ENCODE measurements at places on chromosomes 1 and 21.

DNA sequence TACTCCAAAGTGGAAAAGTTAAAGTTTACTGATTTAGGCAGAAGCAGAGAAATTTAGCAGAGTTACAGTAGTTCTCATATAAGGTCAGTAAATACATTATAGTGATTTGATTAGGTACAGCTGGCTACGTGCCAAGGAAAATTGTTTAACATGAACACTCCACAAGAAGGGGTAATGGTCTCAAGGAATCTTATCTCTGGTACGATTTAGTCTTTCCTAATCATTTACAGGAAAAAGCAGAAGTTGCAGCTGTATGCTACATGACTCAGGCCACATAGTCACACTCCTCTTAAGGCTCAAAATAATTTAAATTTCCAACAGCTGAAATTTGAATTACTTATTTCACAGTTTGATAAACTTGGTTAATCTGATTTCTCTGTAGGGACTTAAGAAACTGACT lies 36.9 kb upstream of the OR2B11 start:
- DNase-seq = no peak

GRCh38 chr1:6770751-6771440 lies 14.4 kb upstream of the CAMTA1 start:
- DNase-seq = no peak

DNA sequence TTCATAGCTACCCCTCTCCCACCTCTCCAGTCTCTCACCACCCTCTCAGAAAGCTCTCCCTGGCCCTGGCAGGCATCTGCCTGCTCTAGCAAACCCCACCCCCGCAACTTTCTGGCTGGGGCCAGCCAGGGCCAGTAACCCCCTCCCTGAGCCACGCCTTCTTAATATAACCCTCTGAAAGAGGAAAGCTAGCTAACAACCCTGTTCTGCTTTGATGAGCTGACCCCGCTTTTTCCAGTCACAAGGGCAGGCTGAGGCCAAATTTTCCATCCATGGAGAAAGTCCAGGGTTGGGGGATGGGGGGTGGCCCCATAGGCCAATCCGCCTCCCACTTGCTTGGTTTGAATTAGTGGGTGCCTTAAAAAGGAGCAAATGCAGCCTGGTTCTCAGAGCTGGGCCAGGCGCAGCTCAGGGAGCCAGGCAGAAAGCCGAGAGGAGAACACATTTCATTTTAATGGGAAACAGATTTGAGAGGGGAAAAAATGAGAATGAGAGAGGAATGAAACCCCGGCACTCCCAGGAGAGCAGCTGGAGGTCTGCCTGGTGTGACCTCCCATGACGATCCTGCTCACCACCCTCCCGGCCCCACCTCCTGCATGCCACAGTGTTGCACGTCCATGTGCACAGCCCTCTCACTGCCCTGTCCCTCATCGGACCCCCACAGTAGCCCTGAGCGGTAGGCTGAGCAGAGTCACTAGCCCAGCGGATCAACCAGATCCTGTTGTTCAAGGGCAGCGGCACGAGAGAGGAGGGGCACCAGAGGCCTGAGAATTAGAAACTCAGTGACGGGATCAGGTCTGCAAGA lies 62.3 kb downstream of the OPTC start:
- DNase-seq = no peak

- no peak for DNase-seq
These were observed 77.9 kb downstream of the ZC3H11B start for GRCh38 chr1:219534991-219535390.

DNA sequence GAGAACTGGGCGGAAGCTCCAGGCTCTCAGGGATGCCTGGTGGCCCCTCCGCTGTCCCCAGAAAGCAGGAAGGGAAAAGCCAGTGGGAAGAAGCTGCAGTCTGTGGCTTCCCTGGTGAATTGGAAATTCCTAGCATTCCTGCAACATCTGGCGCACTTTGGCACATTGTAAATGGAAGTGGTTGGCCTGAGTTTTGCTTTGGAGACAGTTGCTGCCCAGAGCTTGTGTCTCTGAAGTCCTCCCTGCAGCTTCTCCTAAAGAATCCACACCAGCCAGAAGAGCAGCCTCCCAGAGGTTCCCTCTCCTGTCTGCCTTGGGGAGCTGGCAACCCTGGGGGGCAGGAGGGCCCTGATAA lies 48.2 kb downstream of the ARHGEF10L start:
- DNase-seq = no peak

DNA sequence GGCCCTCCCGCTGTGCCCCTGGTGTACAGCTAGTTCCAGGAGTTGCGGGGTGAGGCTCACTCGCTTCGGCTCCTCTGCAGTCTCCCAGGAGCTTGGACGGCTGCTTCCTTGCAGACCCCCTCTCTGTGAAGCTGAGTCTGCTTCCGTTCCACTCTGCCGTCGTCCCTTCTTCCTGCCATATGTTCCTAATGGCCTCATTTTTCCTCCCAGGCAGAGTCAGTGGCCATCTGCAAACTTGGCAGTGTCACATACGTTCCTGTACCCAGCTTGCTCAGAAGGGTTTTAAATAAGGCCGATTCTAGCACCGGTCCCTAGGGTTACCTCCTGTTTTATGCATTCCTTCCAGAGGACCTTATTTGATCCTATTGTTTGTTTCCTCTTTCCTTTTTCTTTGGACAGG lies 21.3 kb downstream of the ACTL8 start:
- no peak for DNase-seq

DNA sequence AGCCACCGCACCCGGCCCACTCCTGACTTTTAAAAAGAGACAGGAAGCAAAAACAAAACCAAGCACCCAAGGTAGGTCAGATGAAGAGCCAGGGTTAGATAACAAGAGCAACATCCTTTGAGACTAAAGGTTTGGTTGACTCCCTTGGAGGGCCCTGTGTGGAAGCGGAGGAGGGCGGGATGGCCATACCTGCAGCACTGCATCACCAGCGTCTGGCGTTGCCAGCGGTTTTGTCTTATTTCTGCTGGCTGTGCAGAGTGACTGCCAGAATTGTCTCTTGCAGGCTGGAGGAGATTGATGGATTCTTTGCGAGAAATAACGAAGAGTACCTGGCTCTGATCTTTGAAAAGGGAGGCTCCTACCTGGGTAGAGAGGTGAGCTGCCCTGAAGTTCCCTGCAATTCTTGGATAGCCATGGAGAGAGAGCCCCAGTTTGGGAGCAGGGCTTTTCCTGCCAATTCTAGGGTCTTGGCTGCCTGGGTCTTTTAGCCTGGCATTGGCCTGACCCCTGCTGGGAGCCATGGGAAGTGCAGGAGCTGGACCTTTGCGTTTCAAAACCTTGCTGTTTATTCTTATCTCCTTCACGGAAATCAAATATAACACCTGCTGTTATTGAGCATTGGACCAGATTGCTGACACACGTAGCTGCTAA lies 24.0 kb downstream of the QSOX1 start:
- no peak for DNase-seq

GRCh38 chr1:56056438-56057287 lies 522.7 kb downstream of the PLPP3 start:
- DNase-seq = no peak

DNA sequence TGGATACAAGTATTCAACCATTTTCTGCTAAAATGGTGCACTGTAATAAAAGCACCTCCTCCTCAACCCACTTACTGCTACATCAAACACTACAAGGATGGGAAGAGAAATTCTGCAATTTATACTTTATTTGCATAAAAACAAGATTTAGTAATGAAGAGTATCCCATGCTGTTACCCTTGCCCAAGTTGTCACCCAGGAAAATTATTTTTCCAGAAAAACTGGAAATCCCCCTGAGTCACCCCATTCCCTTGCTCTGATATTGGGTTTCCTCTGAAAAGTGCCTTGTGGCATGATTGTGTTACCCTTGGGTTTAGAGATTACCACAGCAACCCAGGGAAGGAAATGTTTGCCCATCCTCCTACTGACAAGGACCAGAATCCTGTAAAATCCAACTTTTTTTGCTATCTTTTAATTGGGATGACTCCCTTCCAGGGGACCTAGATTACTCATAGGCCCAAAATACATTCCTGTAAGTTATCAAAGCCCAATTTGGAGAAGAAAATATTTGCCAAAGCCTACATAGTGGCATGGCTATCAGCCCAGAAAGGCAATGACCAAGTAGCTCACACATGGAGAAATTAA lies 16.5 kb upstream of the ZC3H11B start:
- DNase-seq = no peak

DNA sequence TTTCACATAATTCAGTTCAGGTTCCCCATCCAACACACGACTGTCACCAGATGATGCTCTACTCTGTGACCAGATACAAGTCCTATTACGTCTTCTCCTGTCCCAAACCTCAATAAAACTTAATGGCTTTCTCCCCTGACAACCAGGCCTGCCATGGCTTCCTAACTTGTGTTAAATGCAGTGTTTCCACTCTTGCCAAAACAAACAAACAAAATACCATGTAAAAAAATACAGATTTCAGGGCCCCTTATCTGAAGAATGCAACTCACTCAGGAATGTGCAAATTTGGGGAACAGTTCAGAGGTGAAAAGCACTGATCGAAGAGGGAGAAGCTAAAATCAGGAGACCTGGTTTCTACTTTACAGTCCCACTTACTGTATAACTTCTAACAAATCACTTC lies 863 bp upstream of the NUF2 start:
- DNase-seq = no peak

DNA sequence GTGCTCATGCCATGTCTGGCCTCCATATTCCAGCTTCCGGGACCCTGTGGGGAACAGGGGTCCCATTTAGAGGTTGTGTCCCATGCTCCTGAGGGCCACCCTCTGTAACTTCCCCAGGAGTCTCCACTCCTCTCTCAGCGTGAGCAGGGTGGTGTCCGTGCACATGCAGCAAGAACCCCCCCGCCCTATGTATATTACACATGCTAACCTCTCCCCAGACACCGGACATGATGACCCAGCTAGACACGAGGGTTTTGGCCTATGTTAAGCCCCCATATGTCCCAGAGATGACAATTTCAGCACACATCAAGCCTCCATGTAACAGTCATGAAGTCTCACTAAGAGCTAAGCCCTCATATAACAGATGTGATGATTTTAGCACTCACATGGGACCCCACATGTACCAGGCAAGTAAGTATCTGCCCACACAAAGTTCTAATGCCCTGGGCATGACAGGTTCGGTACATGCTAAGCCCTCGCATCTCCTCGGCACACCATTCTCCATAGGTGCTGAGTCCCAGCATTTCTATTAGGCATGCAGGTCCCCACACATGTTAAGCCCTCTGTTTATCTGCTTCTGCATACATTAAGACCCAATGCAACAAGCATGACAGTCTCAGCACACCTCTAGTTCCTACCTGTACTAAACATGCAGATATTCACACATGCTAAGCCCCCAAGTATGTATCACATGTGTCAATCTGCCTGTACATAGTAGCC lies 7.1 kb downstream of the FHL3 start:
- no peak for DNase-seq

DNA sequence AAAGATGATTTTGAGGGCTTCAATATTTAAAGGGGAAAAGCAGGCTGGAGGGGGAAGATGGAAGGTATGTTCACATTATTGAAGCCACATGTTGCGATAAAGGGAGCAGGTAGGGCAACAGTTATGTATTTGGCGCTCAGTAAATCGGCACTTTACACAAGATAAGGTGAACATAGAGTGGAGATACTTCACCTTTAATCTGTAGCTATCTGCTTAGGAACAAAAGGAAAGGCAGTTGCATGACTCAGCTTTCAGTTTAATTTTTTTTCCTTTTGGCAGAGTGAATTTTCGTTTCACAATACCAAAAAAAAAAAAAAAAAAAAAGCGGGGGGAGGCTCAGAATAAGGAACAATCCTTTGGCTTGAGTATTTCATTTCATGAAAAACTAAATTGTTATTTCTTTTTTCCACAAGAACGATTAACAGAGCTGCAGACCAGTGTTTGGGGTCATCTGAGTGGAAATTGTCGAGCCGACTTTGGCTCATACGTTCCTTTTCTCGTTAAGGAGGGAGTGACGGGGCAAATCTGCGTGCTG lies 1.1 kb upstream of the COQ8A start:
- DNase-seq = peak; percentile 18

DNA sequence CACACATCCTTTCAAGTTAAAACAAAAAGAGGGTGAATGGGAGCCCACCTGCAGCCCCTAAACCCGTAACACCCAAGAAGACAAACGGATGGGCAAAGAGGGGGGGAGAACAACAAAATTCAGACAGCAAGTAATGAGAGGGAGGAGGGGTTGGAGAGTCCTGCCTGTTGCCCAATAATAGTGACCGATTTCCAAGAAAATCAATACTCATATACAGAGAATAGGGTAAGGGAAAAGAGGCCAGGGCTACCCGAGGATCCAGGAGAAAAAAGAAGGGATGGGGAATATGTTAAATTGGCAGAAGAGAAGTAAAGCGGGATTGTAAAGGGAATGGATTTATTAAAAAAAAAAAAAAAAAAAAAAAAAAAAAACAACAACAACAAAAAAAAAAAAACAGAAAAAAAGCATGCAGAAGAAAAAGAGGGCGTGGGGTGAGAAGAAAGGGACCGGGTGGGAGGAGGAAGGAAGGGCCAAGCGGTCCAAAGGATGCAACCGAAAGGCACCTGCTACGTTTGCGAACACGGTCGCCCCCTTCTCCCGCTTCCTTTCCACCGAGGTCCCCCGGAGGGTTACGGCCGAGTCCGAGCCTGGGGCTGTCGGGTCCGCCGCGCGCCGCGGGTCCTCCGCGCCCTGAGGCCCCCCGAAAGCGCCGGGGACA lies 930 bp downstream of the SLC30A10 start:
- DNase-seq = no peak

- no peak for DNase-seq
These were observed 4.6 kb downstream of the AMIGO1 start for GRCh38 chr1:109504974-109505373.

DNA sequence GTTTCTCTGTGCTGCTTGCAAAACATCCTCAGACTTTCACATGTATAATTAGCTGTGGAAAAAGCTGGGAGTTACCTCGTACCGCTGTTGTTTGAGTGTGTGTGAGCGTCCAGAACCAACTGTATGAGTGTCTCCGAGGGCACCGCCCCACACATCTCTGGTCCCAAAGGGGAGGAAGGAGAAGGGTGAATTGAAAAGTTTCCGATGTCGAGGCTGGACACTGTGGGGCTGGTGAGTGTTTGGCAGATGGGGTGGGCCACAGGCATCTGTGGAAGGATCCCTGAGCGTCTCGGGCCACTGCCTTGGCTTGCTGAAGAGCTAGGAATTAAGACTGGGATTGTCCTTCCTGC lies 1.2 kb downstream of the ATP2B4 start:
- no peak for DNase-seq

- DNase-seq = no peak
These were observed 500.5 kb downstream of the SETD4 start for GRCh38 chr21:35559829-35560225.

DNA sequence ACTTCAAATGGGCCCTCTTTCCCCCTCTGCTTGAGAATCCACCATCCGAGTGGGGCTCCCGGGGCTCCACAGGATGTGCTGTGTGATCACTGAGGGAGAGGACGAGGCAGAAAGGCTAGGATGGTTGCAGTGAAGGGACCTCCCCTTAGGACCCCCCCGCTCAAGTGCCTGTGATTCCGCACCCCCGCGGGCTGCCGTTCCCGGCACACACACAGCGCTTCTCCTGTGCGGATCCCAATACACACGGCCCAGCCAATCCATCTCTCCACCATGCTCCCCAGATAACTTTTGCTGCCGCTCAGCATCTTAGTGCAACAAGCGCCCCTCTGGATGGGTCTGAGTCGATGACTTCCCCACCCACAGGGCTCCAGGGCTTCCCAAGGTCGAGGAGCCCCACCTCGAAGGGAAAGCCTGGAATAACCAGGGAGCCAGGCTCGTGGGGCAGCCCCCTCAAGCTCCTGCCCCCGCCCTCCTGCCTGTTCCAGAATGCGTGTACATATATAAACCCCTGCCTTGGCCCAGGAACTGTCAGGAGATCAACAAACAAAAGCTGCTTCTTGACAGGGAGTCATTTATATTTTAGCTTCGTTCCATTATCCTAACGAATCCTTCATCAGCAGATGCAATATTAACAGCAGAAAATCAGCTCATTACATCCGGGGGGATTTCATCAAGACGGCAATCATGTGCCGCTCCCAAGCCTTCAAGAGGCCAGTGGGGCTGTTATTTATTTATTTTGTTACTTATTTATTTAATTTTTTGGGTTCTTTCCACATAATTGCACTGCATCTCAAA lies 83.7 kb downstream of the CASZ1 start:
- no peak for DNase-seq

All from NCI-H2029 (cell line).